ENCODE measurements at places on chromosomes 3 and 15. TPM values are rescaled to one million over a fixed set of nuclear protein-coding genes. Genes with fewer than 3 reads are reported as not detected.

STAC gene
- 12.9 TPM for total RNA-seq

ANKUB1 gene
- not detected for total RNA-seq

DNA sequence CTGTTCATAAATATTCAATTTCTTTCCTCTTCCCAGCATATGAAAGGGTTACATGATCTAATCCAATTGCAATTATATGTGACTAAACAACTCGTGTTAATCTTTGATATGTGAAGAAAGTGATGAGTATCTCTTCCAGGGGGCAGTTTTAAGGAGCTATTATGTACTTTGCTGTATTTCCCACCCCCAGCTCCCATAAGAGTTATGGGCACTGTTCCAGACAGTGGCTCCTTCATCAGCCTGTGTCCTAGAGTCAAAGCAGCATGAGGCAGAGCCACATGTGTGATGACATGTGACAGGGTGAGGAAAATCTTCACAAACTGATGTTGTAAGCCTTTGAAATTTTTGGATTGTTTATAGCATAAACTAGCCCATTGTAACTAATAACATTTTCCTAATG, 315.4 kb downstream of the DIPK2A start:
- no peak for ATAC-seq

CPN2 gene
- total RNA-seq = not detected

DNA sequence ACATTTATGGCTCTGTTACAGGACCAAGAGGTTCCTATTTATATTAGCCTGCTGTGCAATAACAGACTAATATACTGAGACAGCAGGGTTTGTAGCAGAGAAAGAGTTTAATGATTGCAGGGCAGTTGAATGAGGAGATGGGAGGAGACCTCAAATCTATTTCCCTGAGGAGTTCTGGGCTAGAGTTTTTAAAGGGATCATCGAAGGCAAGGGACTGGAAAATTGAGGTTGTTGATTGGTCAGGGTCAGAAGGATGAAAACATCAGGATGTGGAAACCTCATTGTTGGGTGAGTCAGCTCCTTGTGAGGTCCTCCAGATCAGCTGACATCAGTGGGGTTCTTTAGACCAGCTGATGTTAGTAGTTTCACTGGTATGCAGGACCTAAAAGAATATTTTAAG, 60.6 kb upstream of the GOLGA8B start:
- no peak for ATAC-seq

DNA sequence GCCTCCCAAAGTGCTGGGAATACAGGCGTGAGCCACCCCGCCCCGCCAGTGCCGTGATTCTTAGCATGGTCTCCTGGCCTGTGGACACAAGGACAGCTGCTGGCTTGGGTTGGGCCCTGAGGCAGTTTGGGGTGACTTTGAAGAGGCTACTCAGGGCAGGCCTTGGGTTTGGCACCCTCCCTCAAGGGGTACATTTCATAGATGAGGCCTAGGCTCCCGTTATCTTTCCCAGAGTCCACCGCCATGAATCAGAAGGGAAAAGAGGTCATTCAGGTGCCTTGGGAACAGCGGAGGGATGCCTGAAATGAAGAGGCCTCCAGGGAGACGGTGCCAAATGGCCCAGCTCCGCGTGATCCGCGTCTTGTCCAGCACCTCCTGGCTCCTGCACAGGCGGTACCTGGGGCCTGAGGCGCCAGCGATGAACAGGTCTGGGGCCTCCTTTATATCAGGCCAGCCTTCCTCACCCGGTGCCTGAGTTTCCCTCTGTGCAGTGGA, 9.3 kb downstream of the GNAI2 start:
- no peak for ATAC-seq

DNA sequence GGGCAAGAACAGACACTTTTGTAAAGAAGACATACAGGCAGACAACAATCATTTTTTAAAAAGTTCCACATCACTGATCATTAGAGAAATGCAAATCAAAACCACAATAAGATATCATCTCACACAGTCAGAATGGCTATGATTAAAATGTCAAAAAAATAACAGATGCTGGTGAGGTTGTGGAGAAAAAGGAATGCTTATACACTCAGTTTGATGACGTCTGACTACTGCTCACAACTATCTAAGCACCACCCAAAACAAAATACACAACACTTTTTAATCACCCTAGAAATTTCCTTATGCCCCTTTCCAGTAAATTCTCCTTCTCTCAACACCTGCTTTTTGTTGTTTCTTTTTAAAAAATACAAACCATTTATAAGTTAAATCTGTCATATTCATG, 228.8 kb downstream of the ISL2 start:
- ATAC-seq = no peak

DNA sequence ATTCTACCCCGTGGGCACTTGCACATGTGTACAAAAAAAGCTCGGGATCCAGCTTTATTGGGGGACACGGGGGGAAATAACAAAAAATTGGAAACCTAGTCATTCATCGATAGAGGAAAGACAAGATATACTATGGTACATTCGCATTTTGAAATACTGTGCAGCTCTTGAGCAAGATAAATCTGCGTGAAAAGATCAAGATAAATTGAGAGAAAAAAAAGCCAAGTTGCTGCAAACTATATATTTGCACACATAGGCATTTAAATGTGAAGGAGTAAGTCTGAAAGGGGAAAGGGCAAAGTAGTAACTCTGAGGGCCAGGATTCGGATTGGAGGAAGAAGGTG, 620 bp upstream of the UBR1 start:
- ATAC-seq = peak; percentile 6

GRCh38 chr15:82558502-82558901, 18.2 kb upstream of the RPS17 start:
- ATAC-seq = no peak

GRCh38 chr15:62436235-62436634, 271.1 kb upstream of the C2CD4B start:
- no peak for ATAC-seq

DNA sequence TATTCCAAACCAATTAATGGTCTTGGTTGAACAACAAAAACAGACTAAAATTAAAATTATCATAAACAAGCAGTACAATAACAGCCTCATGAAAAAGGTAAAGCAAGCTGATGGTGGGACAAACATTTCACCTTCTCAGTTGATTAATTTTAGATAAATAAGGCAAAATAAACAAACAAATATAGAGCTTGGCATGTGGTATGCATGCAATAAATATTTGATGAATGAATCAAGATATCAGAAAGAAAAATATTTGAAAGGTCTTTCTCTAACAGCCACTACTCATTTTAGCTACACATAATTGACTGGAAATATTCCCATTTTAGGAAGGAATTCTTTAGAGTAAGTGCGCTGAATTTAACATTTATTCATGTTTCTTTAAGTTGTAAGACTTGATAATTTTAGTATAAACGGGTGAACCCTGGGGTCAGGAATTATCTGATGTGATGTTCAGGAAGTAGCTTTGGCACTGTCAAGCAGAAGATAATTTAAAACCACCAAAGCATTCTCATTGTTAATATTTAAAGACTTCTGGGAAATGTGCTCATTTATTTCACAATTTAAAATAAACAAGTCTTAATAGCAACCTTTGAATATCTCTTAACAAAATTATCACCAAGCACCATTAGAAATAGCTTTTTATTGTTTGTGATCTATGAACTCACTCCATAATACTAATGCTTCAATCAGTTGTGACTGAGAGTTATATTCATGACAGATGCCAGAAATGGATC, 372.3 kb upstream of the TGFBR2 start:
- no peak for ATAC-seq

- peak; percentile 26 for ATAC-seq
Measured at GRCh38 chr15:90561344-90562244, 31.9 kb downstream of the CRTC3 start.

GRCh38 chr15:85545185-85545584, 164.8 kb downstream of the AKAP13 start:
- peak; percentile 84 for ATAC-seq

- no peak for ATAC-seq
Measured at GRCh38 chr15:91031796-91032195, 9.4 kb upstream of the VPS33B start.

DNA sequence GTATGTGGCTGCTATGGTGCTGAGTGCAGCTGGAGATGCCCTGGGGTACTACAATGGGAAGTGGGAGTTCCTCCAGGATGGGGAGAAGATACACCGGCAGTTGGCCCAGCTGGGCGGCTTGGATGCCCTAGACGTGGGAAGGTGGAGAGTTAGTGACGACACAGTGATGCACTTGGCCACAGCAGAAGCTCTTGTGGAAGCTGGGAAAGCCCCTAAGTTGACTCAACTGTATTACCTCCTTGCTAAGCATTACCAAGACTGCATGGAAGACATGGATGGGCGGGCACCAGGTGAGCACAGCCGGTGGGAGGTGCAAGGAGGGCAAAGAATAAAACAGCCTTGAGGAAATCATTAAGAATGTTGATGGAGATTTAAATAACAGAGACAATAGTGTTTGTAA, 2.9 kb downstream of the ADPRH start:
- no peak for ATAC-seq

TMC3 gene
- 0.37 TPM for total RNA-seq

- ATAC-seq = no peak
Measured at GRCh38 chr3:24505691-24506550, 11.3 kb upstream of the THRB start.

DNA sequence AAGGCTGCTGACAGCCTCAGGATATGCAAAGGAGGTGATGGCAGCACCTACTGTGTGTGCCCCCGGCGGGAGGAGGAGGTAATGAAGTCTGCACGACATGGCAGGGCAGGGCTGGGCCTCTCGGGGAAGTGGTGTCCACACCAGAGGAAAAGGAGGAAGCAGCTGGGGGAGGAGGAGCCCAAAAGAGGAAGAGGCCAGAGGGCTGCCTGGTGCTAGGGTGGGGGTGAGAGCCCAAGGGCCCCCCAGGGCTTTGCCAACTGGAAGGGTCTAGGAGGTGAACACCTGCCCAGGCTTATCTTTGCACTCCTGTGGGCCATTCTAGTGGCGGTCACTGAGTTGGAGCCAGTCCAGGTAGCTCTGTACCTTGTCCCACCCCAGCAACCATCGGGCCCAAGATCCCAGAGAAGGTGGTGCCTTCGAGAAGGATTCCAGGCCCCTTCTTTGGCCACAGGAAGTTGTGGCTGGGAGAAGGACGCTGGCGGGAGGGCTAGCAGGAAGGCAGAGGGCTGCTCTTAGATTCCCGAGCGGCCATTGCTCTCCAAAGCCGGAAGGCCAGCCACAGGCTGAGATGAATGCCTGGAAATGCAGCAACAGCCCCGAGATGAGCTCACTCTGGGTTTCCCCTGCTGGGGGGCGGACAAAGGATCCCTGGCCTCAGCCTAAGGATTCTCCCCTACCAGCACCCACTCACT, 7.0 kb downstream of the GNAI2 start:
- ATAC-seq = peak; percentile 34

PLCH1 gene
- 0.16 TPM for total RNA-seq

DNA sequence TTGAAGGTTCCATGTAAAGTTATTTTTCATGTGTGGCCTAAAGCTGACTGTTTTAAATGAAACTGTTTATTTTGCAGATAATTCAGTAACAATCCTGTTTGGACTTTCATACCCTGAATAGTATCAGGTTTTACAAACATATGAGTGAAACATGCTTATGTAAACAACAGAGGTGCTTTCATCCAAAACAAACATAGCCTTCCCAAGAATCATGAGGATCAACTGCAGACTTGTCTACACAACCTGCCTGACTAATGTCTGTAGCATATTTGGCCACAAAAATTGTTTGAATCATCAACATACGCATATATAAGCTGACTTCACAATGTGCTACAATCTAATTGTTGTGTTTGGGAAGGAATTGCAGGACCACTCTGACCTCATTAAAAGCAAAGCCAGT, 190.4 kb downstream of the DIPK2A start:
- no peak for ATAC-seq

DNA sequence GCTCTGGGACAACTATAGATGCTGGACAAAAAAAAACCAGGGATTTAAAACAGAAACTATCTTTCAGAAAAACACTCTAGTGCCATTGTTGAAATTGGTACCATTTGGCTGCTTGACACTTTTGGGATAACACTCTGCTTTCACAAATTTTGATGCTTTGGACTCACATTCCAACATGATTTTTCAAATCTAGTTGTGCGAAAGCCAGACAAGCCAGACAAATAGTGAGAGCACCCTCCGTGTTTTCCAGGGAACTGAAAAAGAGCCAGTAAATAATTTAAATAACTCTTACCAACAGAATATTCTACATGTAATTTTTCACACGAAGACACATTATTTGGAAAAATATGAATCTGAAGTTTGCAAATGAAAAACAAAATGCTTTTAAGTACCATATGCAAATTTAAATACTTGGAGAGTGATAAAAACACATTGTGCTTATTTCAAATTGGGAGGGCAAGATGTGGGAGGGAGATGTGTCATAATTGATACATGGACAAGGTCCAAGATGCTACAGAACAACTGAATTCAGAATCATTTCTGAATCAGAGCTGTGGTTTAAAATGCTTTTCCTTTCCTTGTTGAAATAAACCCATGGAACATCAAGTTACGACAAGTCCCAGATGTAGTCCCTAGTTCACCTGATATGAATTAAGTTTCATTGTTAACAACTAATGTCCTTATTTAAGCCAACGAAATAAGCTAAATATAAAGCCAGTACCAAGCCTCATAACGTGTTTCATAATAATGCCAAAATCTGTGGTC, 144.2 kb upstream of the SOX2 start:
- ATAC-seq = no peak

DNA sequence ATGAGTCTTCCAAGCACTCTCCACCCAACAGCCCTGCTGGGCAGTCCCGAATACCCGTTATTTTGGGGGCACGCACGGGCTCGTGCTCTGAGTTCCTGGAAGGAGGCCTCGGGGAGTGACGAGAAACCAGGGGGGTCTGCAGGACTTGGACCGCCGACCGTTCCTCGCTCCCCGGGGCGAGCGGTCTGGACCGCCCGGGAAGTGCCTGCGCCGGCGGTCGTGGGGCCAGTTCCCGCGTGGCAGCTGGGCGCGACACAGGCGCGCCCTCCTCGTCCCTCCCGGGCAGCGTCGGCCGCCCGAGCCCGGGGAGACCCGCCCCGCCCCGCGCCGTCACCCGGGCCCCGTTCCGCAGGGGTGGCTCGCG, 387 bp downstream of the GNB4 start:
- peak; percentile 83 for ATAC-seq

GRCh38 chr3:119579366-119580066, at the start of gene ADPRH:
Gene ADPRH, plus strand, starts transcription at chr3:119579492. Its CDS starts 2,678 bp downstream, at chr3:119582170.
- ATAC-seq = peak; percentile 93

DNA sequence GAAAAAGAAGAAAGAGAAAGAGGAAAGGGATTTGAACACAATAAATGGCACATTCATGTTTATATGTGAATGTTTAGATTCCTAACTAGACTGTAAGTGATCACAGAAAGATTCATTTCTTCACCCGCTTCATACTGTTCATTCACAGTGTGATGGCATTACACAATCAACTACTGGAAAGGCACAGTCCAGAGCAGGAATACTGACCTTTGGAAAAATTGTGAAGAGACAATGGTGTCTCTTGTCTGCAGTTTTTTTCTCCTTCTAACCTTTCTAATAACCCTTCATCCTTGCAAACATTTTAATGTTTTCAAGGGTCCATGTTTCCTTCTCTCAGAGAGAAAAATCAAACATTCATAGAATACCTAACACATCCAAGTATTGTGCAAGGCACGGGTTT, 180.9 kb upstream of the SOX14 start:
- no peak for ATAC-seq

DNA sequence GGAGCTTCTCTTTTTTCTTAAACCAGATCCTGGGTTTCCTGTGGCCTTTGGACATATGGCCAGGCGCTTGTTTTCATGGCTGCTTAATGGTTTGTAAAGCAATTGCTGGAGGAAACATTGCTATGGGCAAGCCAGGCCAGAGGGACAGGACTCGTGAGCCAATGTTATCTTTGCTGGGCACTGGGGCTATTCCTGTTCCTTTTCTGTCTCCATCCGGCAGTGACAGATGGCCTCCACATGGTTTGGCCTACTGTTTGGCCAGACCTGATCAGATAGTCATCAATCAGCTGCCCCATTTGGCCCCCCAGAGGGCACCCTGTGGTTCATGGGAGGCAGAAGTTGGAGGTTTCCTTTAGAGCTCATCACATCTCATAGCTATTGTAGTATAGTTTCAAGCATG, 326.1 kb upstream of the ROPN1 start:
- ATAC-seq = no peak

CPEB1 gene
- 7.8 TPM for total RNA-seq

Measured in gastroesophageal sphincter (tissue), 4 donors.